ENCODE measurements at places on chromosomes 3 and 15.

- DNase-seq: no peak
Observed at GRCh38 chr3:176119826-176120225, 1077.5 kb downstream of the TBL1XR1 start.

DNA sequence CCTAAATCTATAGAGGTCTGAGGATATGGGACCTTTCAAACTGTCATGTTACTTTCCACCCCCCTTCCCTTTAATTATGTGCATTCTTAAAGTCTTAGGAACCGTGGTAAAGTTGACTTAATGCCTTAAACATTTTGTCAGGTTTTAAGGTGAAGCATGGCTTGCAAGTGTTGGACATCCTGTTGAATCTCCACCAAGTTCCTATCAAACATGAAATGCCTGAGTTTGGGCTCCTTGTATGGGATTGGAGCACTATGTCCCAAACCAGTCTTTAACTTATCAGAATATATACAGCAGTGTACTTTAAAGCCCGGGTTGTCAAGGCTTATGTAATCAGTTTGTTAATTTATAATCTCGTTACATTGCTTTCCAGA, 1.1 kb downstream of the SNRK start:
- DNase-seq: no peak

DNA sequence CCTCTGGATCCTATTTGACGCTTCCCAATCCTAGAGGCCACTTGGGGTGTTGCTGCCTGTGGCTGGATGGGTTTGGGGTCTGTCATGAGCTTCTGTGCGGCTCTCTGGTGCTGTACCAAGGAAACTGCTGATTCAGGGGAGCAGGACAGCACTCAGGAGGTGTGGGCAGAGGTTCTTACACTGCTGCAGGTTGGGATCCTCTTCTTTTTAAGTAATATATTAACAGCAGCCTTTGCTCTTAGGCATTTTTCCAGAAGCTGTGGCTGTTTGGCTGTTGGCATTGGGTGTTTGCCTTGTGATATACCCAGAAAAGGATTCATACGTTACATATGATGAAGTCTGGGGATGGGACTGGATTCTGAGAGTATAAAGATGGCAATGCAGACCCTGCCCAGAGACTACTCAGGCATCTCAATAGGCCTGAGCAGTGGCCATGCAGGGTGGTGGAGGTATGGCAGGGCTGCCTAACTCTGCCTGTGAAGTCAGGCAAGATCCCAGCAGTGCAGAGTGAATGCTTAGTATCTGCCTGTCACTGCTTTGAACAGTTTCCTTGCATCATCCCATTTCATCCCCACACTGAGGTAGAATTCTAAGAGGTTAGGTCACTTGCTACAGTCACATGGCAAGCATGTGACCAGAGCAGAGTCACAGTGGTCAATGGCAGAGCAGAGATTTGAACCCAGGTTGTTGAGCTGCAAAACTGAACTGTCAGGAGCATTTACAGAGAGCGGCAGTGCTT, 3.9 kb downstream of the ABHD6 start:
- DNase-seq: peak; percentile 17

GRCh38 chr3:89300526-89300925, 193.1 kb downstream of the EPHA3 start:
- DNase-seq: no peak

- no peak for DNase-seq
Observed at GRCh38 chr15:36484038-36484778, 95.2 kb upstream of the CDIN1 start.

DNA sequence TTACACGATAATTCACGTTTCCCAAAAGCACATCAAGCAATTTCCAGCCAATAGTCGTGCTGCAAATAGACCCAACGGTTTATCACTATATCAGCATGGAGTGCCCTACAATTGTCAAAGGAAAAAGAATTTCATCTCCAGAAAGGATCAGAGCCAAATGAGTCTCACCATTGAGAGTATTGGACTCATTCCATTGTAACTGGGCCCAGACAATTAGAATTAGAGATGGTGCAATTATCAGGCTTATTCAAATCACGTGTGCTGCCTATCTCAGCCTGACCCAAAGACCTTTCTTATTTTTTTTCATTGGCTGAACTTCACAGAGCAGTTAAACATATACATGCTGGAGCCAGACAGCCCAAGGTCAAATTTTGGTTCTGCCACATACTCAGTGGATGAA, 87.0 kb upstream of the LRTM1 start:
- DNase-seq: no peak

DNA sequence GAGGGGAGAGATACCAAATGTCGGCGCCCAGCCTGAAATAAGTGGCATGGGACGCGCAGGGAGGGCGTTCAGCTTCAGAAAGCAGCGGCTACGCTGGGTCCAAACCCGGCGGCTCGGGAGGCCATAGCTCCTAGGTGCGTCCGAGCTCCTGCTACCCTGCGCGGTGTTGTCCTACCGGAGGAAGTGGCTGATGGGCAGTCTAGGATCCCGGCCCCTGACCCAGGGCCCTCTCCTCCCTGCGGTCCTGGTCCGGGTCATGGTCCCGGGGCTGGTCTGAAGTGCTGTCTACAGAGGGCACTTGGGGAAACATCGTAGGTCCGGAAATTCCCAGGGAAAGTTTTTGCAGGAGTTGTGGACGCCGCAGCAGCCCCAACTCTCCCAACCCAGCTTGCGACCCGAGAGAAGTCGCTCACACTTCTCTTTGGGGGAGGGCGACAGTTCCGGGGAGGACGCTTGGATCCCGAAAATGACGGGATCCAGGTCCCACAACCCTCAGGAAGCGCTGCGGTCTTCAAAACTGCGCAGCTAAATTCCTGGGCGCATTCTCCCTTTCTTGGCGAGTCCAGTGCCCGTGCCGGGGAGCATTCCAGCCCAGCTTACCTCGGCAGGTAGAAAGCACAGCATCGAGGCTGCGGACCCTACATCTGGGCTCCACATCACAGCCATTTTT, 9.1 kb upstream of the FOXB1 start:
- DNase-seq: no peak

GRCh38 chr15:79994615-79995014, 23.6 kb upstream of the BCL2A1 start:
- DNase-seq: peak; percentile 53

- DNase-seq: no peak
Observed at GRCh38 chr3:71940486-71940885, 155.5 kb upstream of the PROK2 start.

DNA sequence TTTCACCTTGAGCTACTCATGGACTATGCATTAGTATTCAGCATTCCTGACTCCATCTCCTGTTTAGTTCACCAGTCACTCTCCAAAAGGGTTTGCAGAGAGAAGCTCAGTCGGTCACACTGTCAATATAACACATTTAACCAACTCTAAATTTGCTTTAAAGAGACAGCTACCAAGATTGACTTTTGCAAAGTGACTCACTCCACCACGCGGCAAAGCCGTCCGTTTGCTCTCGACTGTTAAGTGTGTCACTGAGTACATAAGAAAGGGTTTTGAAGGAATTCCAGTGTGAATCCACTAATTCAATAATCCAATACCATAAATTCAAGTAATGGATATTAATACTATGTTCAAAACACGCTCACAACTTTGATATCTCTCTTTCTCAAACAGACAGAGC, 1006.7 kb upstream of the NR2F2 start:
- no peak for DNase-seq

GRCh38 chr3:14744556-14744955, 69.6 kb downstream of the C3orf20 start:
- peak; percentile 49 for DNase-seq

- DNase-seq: no peak
Observed at GRCh38 chr3:14368146-14368545, 34.3 kb upstream of the SLC6A6 start.

GRCh38 chr15:60392601-60392985, 5.2 kb downstream of the ANXA2 start:
- peak; percentile 65 for DNase-seq

- no peak for DNase-seq
Observed at GRCh38 chr3:10140996-10141546, 507 bp upstream of the VHL start.

DNA sequence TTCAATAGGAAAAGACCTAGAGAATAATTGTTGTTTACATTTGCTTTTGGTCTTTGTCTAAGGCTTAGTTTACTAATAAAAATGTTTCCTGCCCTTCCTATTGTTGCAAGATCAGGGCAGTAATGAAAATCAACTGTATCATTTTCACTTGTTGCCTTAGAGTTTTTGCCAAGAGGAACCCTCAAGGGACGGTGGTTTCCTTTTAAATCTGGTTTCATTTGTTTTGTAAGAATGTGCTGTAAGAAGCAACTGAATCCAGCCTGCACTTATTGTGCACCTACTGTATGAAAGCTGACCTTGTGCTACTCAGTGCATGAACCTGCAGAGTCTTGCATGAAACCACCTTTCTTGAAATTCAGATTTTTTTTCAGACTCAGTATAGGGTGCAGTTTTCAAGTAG, 5.3 kb downstream of the IGF1R start:
- peak; percentile 20 for DNase-seq

Measured in inflammatory macrophage (primary cell).